ENCODE measurements at places on chromosomes 5 and 9.

DNA sequence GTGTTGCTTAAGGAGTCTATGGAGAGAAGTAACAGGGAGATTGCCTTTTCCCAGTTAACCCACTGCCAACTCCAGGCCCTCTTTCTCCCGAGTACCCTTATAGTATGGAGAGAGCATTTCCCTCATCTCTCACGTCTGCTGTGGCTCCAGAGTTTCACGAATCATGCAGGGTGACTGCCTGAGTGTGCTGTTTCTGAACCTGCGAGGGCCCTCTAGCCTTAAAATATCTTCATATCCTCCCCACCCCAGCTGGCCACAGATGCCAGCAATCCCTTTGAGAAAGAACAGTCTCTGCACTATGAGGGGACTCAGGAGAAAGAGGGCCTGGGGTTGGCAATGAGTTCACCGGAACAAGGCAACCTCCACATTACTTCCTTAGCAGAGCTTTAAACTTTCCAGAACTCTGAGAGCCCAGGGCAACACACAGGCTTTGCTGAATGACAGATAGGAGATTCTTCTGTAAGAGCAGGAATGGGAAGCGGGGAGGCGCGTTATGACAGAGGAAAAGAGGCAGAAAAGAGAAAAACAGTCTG is 81.6 kb upstream of the ANKH start:
- no peak for DNase-seq

DNA sequence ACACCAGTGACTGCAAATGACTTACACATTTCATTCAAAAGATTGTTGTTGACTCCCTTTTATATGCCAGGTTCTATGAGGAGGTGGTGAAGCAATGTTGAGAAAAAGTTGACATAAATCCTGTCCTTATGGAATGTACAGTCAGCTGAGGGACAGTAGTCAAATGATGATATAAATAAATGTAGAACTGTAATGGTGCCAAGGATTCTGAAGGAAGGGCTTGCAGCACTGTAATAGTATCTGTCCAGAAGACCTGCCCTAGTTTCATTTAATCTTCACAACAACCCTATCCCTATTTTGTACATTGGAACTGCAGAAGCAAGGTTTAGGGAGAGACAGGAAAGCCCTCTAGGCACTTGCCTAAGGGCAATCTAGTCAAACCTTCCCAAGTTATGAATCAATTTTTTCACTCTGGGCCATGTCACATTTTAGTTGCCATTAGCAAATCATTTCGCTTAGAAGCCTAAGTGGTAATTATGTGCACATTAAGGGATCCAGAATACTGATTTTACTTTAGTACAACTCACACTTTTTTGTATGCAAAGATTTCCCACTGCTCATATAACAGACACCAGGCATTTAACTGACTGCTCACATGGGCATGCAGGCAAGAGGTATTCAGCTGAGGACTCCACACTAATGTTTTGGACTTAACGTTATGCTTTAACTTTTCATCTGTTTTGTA is 34.5 kb upstream of the LIFR start:
- DNase-seq, result no peak

DNA sequence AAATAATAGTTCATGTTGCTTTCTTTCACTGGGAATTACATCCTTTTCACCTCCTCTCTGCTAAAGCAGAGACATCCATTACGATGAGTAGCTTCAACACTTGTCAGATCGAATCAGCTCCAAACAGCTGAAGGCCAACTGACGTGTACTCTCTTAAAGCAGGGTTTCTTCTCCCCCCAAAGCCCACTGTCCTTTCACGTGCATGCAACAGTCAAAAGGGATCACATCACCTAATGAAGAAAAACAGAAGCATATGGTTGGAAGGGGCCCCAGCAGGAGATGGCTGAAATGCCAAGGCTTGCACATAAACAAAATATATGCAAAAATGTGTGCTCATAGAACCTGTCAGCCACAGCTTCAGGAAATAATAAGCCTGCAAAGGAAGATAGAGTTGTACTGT is 421.6 kb downstream of the ANXA1 start:
- DNase-seq, result no peak

DNA sequence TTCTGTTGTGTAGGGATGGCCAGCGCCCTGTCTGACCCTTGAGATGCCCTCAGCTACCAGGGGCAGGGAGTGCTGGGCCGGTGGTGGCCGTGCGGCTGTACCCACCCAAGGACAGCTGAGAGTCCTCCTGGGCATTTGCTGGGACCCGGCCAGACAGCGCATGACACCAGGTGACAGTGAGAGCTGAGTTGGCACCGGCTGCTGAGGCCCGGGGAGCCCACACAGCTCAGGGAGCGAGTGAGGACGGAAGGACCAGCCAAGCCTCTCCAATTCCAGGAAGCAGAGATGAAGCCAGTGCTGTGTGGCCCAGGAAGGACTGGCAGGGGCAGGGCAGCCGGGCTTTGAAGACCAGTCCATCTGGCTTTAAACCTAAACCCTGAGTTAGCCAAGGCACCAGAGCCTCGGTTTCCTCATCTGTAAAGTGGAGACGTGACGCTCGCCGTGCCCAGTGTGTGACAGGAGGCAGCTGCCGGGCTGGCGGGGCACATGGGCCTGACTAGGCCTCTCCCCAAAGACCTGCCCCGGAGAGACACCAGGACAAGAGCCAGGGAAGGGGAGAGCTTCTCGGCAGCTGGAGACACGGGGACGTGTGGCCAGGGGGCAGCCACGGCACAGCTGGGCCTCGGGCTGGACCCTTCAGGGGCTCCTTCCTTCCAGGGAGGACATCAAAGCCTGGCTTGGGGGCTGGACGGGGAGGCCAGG is 3.0 kb upstream of the AGPAT2 start:
- no peak for DNase-seq

- no peak for DNase-seq
Observed at GRCh38 chr9:81597419-81598122, 91.8 kb downstream of the TLE1 start.

DNA sequence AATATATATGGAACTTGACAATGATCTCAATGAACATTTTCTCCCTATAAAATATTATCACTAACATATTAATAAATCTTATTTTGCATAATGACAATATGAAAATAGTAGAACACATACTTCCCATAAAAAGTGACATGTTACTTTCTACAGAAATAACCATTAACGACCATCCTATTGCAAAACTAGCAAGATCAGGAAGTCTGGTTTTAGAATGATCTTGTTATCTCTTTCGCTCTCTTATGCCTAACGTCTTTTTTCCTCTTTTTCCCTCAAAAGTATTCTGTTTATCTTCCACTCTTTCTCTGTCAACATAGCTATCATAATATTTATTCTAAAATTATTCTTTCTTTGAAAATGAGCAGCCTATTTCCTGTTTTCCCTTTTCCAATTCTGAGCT is 21.6 kb upstream of the C5orf46 start:
- DNase-seq, result no peak

DNA sequence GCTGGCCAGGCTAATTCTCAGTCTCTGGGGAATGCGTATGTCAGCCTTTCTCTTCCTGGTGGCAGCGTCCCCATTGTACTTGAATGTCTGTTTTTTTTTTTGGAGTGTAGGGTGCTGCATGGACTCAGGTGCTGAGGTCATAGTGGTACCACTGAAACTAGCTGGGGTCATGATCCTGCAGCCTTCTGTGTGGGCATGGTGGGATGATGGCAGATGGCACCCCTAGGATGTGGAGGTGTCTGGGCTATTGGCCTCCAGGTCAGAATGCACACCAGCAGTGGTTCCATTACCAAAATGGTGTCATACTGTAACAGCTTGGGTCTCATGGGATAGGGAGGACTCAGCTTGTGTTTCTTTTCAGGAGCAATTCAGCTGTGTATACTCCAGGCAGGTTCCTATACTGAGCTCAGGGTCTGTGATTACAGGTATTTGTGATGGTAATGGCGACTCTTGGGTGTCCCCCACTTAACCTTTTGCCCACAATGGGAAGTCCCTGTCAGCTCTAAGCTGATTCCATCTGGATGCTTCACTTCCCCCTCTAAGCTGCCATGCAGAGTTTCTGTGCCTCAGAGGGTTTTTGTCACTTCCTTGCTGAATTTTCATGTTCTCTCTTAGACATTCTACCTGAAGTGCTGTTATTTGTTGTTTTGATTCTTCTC is 17.9 kb downstream of the HSD17B4 start:
- DNase-seq, result no peak

GRCh38 chr9:37390759-37391158 is 31.7 kb upstream of the GRHPR start:
- DNase-seq, result no peak

- DNase-seq, result no peak
Observed at GRCh38 chr9:129776566-129776937, 23.7 kb upstream of the PTGES start.

- no peak for DNase-seq
Observed at GRCh38 chr9:132740526-132741309, 70.5 kb downstream of the GTF3C4 start.

DNA sequence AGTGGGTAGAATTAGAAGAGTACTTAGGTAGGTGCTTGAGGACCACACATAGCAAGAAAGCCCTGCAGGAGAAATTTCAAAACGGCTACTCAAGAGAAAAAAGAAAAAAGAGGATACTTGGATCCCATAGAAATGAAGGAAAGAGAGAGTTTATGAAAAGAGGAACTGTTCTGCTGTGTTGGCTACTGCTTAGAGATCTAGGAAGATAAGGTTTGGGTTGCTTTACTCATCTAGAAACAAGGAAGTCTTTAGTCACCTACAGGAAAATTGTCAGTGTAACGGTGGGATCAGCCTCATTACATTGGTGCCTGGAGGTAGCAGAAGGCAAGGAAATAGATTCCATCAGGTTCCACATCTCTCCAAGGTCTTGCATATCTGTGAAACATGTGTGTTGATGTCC is 14.8 kb upstream of the C5orf46 start:
- no peak for DNase-seq

- no peak for DNase-seq
Observed at GRCh38 chr9:130051855-130052254, 1.9 kb upstream of the GPR107 start.

GRCh38 chr9:111926421-111926875 is 29.8 kb downstream of the UGCG start:
- no peak for DNase-seq

- no peak for DNase-seq
Observed at GRCh38 chr9:131253891-131254491, 22.3 kb downstream of the FAM78A start.

- DNase-seq, result no peak
Observed at GRCh38 chr5:2011481-2012411, 129.0 kb upstream of the IRX4 start.

- DNase-seq, result no peak
Observed at GRCh38 chr9:72207278-72207677, 58.0 kb downstream of the GDA start.

DNA sequence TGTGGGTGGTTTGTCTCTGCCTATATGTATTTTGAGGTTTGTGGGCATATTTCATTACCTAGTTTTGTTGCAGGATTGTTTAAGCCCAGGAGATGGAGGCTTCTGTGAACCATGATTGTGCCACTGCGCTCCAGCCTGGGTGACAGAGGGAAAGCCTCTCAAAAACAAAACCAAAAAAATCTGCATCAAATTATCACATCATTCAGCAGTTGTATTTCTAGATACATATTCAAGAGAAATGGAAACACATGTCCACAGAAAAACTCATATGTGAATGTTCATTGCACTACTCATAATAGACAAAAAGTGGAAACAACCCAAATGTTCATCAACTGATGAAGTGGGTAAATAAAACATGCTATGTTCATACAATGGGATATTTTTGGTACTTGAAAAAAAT is 29.9 kb downstream of the HSPA4 start:
- no peak for DNase-seq

GRCh38 chr5:91443761-91444467 is 60.8 kb upstream of the ARRDC3 start:
- DNase-seq, result no peak

- DNase-seq, result no peak
Observed at GRCh38 chr5:162268694-162269481, 201.3 kb downstream of the GABRG2 start.

- peak; percentile 30 for DNase-seq
Observed at GRCh38 chr5:1732945-1733344, 66.7 kb downstream of the MRPL36 start.

- no peak for DNase-seq
Observed at GRCh38 chr9:89435071-89435823, 62.7 kb downstream of the SEMA4D start.

DNA sequence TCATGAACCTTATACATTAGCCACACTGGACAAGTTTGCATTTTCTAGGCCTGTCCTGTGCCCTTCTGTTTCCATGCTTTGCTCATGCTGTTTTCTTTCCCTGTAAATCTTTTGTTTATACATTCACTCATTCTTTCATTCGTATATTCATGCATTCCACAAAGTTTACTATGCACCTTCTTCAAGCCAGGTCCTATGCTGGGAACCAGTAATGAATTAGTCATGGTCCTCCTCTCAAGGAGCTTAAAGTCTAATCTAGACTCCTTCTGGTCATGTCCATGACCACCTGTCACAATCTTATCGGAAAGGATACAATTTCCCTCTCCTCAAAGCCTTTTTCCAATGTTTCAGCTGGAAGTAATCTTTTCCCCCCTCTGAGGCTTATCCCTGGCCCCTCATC is 9.1 kb upstream of the XPA start:
- no peak for DNase-seq

- DNase-seq, result no peak
Observed at GRCh38 chr5:117013280-117013877, 438.8 kb upstream of the SEMA6A start.

- no peak for DNase-seq
Observed at GRCh38 chr5:175603987-175604739, 53.7 kb upstream of the HRH2 start.

DNA sequence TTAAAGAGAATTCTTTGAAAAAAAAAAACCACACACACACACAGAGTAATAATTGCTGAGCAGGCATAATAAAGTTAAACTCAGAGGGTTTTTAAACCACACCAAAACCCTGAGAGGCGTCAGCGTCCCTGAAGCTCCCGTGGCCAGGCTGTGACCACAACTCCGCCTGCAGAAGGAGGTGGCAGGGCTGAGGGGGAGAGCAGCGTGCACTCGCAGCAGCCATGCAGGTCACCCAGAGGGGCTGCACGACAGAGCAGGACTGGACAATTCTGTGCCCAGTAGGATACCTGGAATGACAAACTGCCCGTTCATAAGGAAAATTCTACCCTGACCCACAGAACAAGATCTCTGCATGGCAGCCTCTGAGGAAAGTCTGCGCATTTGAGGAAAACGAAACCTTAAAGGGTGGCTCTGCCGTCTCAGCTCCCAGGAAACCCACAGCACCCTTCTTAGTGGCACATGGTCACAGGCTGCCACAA is 44.0 kb downstream of the ROR2 start:
- peak; percentile 69 for DNase-seq

- DNase-seq, result no peak
Observed at GRCh38 chr5:160271396-160271795, 41.0 kb downstream of the CCNJL start.

Data from activated CD8-positive, alpha-beta memory T cell treated with anti-CD3 and anti-CD28 coated beads, Interleukin-2, amount 50 U/mL, for 48 hours (primary cell).